ENCODE measurements at places on chromosomes 6 and 20.
A peak's percentile ranks its signal among the peaks of the same experiment; 100 is the strongest.

DNA sequence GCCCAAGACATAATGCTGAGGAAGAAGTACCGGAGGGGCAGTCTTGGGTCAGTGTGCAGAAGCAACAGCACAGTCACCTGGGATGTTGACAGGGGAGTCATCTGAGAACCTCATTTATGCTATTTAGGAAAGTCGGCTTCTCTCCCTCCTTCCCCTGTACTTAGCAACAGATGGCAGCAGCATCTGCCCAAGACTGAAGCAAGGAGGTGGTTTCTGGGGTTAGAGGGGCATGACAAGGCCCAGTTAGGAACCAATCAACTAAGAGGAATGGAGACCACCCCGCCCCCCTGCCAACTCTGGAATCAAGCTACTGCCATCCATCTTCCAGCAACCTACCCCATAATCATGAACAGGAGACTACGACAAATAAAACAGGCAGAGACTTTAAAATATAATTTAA is 21.7 kb downstream of the RIPK1 start:
- DNase-seq, result no peak

- DNase-seq, result no peak
These were observed 112.2 kb downstream of the SULF2 start for GRCh38 chr20:47672886-47673670.

GRCh38 chr20:34636648-34637047 is 40.2 kb downstream of the PIGU start:
- DNase-seq, result peak; percentile 25

DNA sequence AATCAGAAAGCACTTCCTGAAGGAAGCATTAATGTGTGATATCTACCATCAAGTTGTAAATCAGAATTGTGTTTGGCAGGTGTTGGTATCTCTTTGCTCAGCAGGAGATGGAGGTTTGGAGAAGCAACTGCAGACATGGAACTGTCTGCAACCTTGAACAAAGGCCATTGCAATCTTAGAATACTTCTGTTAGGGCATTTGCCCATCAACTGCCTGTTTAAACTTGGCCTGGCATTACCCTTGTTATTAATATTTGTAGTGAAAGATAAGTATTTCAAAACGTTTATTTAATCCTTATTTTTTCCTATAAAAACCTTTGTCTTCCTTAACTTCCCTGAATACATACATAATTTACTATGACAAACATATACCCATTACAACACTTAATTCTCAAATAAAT is 14.1 kb downstream of the GSTA5 start:
- no peak for DNase-seq

GRCh38 chr20:10728873-10729670 is 55.3 kb upstream of the JAG1 start:
- no peak for DNase-seq

DNA sequence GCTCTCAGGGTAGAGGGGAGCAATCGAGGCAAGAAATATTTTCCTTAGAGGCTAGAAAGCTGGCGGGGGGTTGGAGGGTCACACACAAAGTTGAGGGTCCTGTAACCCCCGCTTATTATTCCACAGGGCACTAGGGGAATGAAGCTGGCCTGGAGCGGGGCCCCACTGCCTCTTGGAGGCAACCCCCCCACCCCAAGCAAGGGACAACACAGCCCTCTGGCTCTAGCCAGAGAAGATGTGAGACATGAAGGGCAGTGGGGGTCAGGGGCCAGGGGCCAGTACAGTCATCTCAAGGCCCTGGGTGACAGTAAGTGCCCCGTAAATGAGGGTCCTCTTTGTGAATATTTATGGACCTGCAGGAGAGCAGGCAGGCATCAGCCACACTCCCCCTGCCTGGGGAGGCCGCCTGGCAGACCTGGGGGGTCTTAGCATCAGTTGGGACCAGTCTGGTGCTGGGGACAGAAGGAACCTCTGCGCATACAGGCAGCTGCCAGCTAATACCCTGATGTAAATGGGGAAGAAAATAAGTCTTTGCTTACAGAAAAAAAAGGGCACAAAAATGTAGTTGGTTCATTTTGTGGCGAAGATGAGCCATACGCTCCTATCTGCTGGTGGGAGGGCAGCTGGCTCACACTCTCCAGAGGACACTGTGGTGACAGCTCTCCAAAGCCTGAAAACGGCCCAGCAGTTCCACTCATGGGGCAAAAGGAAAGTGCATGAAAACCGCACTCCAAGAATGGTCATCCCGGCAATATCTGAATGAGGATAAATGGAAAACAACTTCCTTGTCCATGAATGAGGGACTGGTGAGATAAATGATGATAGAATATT is 21.9 kb downstream of the SPATA2 start:
- DNase-seq, result no peak

- no peak for DNase-seq
These were observed 35.5 kb downstream of the ASCC3 start for GRCh38 chr6:100845676-100846075.

GRCh38 chr6:135478626-135479025 is 18.9 kb downstream of the AHI1 start:
- no peak for DNase-seq

- no peak for DNase-seq
These were observed 432.8 kb downstream of the GJA1 start for GRCh38 chr6:121868206-121868605.
